NCI-H82 (cell line): ENCODE measurements at places on chromosomes 2 and 18.
A peak's percentile ranks its signal among the peaks of the same experiment; 100 is the strongest.

GRCh38 chr2:147182260-147182659 lies 662.6 kb upstream of the ACVR2A start:
- no peak for DNase-seq

DNA sequence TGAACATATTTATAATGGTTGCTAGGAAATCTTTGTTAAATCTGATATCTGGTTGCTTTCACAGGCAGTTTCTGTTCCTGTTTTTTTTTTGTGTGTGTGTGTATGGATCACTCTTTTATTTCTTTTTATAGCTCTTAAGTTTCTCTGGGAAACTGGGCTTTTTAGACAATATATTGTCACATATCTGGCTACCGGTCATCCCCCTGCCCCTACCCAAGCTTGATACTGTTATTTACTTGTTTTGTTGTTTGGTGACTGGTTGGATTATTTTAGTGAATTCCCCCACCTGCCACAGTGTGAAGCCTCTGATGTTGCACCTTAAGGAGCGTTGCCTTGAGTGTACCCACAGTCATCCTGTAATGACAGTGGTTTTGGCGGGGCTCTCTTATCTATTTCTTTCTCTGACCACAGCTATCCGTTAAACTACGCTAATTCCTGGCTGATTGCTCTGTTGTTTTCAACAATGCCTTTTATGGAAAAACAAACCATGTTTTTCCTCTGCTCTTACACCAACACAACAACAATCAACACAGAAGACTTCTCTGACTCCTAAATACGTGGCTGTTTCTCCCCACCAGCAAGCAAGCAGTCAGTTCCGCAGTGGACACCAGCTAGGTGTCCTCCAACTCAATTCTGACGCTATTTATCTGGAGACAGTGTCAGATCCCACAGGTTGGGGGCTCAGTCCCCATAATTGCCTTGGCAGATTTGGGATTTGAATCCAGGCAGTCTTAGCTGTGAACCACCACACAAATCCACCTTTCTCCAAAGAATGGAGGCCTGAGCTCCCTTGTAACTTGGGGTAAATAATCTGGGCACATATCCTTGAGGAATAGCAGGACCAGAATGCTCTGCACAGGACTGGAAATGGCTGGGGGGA lies 10.9 kb downstream of the GNLY start:
- no peak for DNase-seq

DNA sequence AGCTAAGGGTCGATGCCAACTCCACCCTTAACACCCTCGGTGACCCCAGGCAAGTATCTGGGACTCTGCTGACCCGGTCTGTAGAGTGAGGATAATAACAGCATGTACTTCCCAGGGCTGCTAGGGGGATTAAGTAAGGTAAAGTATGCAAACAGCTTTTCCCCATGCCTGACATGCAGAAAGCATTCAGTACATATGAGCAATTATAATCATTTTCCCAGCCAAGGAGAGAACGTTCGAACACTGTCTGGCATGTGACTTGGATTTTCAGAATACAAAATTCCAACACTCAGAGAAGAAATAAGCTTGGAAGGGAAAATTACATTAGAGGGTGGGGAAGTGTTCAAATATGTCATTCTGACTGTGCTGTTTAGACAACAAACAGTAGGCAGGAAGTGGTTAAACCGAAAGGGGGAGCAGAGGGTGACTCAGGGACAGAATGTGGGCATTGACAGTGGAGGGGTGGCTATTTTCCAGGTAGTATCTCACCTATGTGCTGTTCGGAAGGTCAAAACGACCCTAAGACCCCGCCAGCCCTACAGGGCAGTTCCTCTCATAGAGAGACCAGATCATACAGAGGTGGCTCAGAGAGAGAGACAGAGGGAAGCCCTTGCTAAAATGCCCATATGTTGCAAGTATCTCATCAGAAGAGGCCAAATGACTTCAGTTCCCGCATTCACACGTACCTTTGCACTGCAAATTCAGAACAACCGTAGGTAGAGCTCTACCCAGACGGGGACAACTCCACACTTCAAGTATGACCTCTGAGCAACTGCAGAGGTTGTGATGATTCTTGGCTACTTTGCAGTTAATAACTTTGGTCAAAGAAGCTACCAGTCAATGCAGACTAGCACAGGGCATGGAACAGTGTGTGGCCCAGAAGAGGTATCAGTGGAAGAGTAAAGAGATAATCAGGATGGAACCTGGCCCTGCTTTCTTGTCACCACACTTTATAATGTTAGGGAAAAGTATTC lies 14.8 kb downstream of the ASPRV1 start:
- peak; percentile 21 for DNase-seq

DNA sequence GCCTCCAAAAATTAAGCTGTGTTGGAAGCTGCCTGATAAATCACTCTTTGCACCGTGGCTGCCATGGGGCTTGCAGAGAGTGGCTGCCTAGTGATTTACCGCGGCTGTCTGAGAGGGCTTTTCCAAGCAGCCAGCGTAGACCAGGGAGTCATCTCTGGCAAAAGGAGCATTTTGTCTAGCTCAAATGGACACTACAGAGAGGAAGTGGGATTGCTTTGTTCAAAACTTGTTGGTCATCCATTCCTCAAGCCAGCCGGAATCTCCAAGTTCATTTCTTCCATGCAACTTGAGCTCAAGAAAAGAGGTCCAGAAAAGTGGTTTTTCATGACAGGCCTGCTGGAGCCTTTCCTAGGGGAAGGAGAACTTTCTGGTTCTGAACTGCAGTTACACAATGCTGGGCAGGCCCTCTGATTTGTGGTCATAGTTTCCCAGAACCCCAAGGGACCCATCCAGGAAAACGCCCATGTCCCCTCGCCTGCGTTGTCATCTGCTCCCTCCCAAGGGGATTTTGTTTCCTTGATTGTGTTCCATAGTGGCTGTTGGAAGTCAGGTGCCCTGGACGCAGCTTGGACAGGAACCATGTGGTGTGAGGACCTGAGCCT lies 108.1 kb downstream of the TRIB2 start:
- DNase-seq = no peak

- DNase-seq = no peak
Measured at GRCh38 chr2:123614596-123614995, 410.5 kb upstream of the CNTNAP5 start.

GRCh38 chr2:4416431-4416830 lies 713.1 kb downstream of the DCDC2C start:
- DNase-seq = no peak

- DNase-seq = no peak
Measured at GRCh38 chr2:68465081-68465916, 1.8 kb downstream of the FBXO48 start.

GRCh38 chr2:27889774-27890145 lies 427 bp downstream of the RBKS start:
- DNase-seq = peak; percentile 32

DNA sequence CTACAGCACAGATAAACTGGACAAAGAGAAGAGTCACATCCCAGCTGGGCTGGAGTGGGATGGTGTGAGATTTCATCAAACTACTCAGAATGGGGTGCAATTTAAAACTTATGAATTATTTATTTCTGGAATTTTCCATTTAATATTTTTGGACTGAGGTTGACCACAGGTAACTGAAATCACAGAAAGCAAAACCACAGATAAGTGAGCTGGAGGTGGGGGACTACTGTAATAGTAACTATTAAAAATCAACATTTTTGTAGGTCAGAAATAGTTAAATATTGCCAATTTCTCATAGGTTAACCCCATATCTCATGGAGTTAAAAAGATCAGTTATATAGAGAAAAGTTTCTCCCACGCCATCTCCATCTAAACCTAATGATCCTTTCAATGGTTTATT lies 88.1 kb downstream of the SPOPL start:
- DNase-seq = no peak

GRCh38 chr2:63681896-63682295 lies 93.1 kb downstream of the MDH1 start:
- DNase-seq = no peak

DNA sequence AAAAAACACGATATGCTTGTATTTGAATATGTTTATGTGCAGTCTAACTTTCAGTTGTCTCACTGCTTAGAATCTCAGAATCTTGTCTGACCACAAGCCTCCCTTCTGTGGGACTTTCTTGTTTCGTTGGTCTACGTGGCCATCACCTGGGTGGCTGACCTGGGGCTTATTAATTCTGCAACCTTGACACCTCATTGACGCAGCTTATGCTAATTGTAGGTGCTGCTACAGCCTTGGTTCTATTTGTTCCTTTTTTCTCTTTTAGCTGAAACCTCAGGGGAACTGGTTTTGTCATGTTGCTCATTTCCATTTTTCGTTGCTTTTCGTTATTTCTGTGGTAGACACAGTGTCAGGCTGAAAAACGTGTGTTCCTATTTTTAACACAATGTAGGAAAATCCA lies 273.7 kb downstream of the SLC4A3 start:
- no peak for DNase-seq

- no peak for DNase-seq
Measured at GRCh38 chr18:25298853-25299274, 53.1 kb downstream of the ZNF521 start.

- DNase-seq = no peak
Measured at GRCh38 chr18:6614952-6615351, 114.6 kb upstream of the ARHGAP28 start.

DNA sequence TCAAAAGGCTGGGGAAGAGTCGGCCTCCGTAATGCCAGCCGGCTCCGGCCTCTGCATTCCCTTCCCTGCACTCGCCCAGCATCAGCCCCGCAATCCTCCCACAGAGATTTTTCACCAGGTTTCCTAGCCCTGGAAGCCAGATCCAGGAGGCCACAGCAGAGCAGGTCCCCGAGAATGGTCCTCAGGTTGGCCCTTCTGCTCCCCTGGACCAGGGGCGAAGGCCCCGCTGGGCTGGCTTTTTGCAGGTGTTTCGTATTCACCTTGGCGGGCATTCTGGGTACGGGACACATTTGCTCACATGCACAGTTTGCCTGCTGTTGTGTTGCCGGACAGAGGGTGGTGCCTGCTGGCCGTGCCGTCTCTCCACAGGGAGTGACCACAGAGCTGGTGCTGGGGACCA lies 309.5 kb downstream of the NDUFA10 start:
- DNase-seq = no peak

GRCh38 chr2:102735416-102736109 lies 26.3 kb upstream of the TMEM182 start:
- peak; percentile 48 for DNase-seq

DNA sequence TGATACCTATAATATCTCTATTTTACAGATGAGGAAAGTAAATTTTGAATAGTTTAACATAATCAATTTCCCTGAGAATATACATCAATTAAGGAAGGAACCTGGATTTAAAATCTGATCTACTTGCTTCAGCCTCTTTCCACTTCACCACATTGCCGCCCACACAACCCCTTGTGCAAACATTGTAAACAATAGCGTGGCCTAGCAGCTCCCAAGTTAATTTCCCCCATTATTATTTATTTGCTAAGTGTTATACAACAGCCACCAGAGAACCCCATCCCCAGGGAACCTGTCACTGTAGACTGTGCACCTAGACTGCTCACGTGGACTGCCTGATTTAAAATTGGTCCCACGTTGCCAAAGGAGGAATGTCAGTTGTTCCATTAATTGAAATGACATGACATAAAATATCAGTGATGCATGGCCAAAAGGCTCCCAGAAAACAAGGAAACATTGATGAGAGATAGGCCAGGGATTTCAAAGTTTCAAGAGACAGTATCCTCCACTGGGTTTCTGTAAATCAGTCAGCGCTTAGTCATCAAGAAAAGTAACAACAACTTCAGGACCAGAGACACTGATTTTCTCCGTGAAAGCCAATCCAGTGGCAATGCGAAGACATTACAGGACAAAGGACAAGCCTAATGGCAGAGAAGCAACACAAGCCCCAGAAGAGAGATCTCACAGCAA lies 41.3 kb downstream of the SCG2 start:
- no peak for DNase-seq

GRCh38 chr2:136178941-136179601 lies 61.1 kb upstream of the CXCR4 start:
- DNase-seq = no peak

DNA sequence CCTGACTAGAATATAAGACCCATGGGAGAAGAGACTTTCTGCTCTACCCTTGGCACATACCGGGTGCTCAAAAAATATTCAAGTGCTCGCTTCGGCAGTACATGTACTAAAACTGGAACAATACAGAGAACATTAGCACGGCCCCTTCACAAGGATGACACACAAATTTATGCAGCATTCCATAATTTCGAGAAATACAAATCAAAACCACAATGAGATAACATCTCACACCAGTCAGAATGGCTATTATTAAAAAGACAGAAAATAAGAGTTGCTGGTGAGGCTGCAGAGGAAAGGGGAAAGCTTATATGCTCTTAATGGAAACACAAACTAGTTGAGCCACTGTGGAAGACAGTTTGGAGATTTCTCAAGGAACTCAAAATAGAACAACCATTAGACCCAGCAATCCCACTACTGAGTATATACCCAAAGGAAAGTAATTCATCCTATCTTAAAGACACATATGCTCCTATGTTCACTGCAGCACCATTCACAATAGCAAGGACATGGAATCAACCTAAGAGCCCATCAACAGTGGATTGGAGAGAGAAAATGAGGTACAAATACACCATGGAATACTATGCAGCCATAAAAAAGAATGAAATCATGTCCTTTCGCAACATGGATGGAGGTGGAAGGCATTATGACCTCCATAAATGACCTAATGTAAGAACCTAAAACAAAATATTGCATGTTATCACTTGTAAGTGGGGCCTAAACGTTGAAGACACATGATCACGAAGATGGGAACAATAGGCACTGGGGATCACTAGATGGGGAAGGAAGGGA lies 71.6 kb upstream of the CYP1B1 start:
- DNase-seq = no peak

DNA sequence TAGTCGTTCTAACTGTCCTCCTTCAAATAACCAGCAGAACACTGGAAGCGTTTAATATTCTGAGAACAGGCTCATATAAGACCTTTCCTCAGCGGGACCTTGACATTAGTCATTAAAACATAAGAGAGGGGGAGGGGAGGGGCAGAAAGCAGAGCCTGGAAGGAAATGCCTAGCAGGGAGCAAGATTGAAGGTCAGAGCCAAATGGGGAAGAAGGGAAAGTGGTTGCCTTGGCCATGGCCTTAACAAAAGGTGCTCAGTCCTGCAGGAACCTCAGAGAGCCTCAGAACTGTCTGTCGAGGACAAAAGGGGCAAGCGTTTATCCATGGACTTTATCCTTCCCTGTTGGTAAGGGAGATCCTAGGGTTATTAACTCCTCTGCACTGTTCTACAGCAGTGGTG lies 856 bp upstream of the PLA2R1 start:
- no peak for DNase-seq

DNA sequence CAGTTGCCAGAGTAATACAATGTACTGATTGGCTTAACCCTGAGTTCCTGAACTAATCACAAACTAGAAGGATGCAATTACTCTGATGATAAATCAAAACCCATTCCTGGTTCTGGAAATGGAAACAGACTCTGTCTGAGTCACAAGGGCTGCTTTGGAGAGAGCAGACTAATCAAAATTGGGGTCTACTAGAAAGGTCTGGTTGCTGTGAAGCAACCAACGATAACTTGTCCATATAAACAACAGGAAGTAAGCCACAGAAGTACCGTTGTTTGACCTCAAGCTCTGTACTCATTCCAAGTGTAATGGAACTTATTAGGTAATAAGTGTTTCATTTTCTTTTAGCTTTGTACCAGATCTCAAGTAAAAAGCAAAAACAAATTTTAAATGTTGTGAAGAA lies 49.7 kb downstream of the RASGRP3 start:
- no peak for DNase-seq
